ENCODE measurements at places on chromosomes 7 and 10.

GRCh38 chr10:128859738-128860386 lies 607.2 kb upstream of the MGMT start:
- DNase-seq: no peak

- peak; percentile 15 for DNase-seq
Measured at GRCh38 chr7:82044497-82045080, 274.7 kb upstream of the HGF start.

- no peak for DNase-seq
Measured at GRCh38 chr10:63441404-63441803, 24.4 kb downstream of the JMJD1C start.

DNA sequence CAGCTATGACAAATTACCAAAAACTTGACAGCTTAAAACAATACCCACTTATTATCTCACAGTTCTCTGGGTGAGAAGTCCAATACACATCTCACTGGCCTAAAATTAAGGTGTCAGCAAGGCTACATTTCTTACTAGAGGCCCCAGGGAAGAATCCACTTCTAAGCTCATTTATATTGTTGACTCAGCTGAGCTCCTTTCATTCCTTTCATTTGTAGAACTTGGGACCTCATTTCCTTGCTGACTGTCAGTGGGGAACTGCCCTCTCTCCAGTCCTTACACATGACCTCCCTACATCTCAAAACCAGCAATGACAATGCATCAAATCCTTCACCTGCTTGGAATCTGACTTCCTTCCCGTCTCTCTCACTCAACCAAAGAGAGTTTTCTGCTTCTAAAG lies 240.3 kb downstream of the IPMK start:
- DNase-seq: no peak

- no peak for DNase-seq
Measured at GRCh38 chr10:75042292-75042974, 69.0 kb upstream of the SAMD8 start.

DNA sequence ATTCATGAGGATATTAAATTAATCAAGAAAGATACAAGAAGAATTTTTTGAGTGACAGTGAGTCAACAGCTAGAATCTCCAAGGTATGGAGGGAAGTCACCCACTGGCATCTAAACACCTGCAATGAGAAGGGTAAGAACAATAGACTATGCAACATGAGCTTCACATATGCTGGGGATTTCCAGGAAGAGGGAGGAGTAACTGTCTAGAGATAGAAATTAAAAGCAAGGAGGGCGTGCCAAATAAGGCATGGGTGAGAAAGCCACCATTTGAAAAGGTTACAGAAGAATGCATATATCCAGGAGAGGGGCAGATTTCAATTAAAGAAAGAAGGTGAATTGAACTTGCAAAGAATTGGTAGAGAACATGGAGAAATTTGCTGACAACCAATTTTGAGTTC lies 365.7 kb downstream of the GPR37 start:
- DNase-seq: no peak

GRCh38 chr7:23093111-23093510 lies 12.5 kb upstream of the KLHL7 start:
- DNase-seq: no peak

GRCh38 chr10:73998929-73999691 lies 1.2 kb downstream of the VCL start:
- peak; percentile 32 for DNase-seq

DNA sequence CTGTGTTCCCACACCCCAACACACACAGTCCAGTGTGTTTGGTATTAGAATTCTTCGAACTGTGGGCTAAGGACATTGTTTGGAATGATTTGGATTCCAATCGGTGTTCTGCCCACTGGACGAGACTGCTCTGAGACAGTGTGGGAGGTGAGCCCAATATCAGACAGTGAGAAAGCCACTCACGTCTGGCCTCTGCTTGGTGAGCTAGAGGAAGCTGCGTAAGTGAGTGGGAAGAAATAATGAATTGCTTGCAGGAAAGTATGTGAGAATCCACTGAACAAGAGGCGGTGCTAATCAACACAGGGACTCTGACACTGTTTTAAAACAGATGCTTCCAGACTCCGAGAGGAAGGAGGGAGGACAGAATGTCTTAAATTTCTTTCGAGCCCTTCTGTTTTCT lies 675.0 kb upstream of the ANKRD30A start:
- DNase-seq: no peak

DNA sequence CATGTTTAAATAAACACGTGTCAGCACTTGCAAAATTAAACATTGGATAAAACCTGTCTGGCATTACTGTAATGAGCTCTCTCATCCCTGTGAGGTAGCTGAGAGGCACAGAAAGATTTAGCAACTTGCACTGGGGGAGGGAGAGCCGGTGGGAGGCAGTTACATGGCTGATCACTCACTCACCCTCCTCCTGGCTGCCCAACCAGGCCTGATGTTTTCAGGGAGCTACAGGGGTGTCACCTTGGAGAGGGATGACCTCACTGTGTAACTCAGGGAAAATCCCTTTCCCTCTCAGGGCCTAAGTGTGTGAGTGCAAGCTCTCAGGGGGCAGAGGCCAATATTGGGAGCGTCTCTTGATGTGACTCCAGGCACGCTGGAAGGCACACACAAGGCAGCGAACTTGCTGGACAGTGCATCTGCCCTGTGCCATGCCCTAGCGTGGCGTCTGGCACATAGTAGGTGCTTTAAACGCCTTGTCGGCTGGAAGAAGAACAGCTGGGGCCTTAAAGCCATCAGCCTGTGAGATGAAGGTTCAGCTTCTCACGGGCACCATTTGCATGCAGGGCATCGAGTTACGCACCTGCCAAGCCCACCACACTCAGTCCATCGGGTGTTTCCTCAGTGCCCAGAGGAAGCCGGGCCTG lies 51.1 kb downstream of the ELFN1 start:
- no peak for DNase-seq
